ENCODE measurements at places on chromosomes 13 and 19. TPM values are rescaled to one million over a fixed set of nuclear protein-coding genes. Genes with fewer than 3 reads are reported as not detected.

Gene CBY2
- not detected for total RNA-seq

Gene LAIR2
- total RNA-seq: 16.2 TPM

Gene EDDM13
- 0.85 TPM for total RNA-seq

Gene C1QTNF9
- not detected for total RNA-seq

Gene SPTBN4
- total RNA-seq: 0.15 TPM

Gene EXOC3L2
- total RNA-seq: not detected

Gene ASF1B
- total RNA-seq: 71.8 TPM

Gene CD22
- 3.2 TPM for total RNA-seq

Gene CADM4
- total RNA-seq: 0.34 TPM

Gene CYP2A6
- total RNA-seq: not detected

Gene TSHZ3
- total RNA-seq: 2.9 TPM
